Astrocyte (in vitro differentiated cells and primary cell): ENCODE measurements at places on chromosomes 5 and 9. TPM values are rescaled to one million over a fixed set of nuclear protein-coding genes. Genes with fewer than 3 reads are reported as not detected.
A peak's percentile ranks its signal among the peaks of the same experiment; 100 is the strongest.

- no peak for DNase-seq
Observed at GRCh38 chr5:38596981-38597380, 40.5 kb upstream of the LIFR start.

GRCh38 chr9:7117676-7118561 is 360.1 kb downstream of the KDM4C start:
- DNase-seq: no peak

DNA sequence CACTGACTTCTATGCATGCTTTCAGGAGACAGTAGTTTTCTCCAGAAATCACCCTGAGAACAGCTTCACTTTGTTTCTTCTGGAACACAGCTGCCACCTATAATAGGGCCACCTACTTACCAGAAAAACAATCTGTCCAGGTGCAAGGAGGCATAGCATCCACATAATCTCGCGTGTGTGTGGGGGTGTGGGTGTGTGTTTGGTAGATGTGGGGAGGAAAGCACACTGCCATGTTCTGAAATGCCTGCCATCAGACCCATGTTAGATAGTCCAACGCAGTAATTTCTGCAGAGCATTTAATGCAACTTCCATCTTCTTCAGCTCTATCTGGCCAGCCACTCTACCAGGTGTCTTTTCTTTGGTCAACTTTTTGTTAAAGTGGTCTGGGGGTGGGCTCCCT is 102.9 kb downstream of the ACER2 start:
- DNase-seq: no peak

DNA sequence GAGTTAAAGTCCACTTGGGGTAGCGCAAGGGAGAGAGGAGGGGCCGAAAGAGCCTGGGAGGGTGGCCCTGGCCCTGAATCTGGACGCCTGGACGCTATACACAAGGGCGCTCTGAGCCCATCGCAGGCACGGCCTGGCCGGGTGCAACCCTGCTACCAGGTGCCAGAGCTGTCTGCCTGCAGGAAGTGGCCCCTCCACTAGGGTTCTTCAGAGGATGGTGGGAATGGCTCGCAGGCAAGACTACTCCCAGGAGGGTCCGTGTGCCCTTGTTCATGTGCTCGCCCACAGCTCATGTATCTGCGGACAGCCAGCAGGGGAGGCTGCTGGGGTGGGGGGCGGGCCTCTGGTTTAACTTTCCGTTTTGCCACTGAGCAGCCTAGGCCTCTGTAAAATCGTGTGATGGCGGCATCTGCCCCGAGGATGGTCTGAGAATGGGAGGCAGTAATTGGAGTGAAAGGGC is 1.4 kb upstream of the NKD2 start:
- DNase-seq: no peak

- DNase-seq: no peak
Observed at GRCh38 chr5:132662925-132663770, 5.2 kb downstream of the IL13 start.

GRCh38 chr9:72925126-72925789 is 27.6 kb downstream of the ALDH1A1 start:
- DNase-seq: no peak

GRCh38 chr9:129891569-129891968 is 56.3 kb downstream of the USP20 start:
- no peak for DNase-seq

GRCh38 chr9:70081120-70081495 is 37.5 kb downstream of the MAMDC2 start:
- peak; percentile 91 for DNase-seq

DNA sequence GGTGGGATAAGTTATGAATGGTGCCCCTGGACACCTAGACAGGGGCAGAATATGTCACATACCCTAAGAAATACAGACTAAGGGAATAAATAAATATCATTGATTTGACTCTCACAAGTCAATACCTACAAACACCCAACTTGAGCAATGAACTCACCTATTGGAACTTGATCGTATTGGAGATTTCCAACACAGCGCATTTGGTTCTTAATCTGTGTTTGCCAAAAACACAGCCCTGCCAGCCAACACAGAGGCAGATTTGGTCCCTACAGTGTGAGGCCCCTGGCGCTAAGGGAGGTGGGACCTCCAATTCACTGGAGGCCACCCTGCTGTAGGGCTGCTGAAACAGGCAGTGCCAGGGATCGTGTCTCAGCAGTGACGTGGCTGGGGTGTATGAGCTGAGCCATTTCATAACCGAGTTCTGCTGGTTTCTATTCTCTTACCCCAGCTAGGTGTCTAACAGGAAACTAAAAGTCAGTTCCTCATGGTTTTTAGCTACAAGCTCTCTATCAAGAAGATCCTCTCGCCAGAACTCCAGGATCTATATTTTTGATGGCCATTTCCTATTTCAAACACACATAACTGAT is 84.5 kb downstream of the SLC1A1 start:
- DNase-seq: no peak

DNA sequence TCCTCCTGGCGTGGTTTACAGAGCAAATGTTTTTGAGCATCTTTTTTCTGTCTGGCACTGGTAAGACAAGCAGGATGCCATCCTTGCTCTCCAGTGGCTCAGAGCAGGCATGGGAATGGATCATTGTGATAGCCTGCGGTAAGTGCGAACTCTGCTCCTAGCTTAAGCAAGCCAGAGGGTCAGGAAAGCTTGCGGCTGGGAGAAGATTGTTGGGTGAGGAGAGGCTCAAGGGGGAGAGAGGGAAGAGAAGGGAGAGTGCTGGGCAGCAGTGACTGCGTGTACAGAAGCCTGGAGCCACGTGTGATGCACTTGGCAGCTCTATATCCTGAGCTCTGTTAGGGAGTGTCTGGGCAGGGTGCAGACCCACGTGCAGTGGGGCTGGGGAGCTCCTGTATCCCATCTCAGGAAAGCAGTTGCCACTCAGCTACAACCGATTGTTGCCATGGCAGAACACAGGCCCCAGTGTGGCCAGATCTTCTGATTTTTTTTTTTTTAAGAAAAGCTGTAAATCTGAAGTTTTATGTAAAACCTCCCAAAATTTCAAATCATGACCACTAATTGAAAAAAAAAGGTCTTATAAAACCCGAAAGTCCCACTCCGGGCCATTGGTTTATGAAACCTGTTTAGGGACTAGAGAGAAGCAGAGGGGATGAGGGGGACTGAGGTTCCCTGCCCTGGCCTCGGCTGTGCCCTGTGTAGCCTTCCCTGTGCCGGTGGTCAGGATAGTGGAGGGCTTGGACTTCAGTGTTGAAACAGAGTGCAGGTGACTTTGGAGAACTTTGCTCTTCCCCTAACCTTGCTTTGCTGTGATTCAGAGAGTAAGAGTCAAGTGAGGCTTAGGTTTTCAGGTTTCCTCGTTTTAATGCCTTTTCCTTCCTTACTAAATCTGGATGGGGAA is 67.3 kb downstream of the ZNF618 start:
- DNase-seq: no peak

GRCh38 chr9:81079055-81079454 is 610.3 kb downstream of the TLE1 start:
- no peak for DNase-seq

DNA sequence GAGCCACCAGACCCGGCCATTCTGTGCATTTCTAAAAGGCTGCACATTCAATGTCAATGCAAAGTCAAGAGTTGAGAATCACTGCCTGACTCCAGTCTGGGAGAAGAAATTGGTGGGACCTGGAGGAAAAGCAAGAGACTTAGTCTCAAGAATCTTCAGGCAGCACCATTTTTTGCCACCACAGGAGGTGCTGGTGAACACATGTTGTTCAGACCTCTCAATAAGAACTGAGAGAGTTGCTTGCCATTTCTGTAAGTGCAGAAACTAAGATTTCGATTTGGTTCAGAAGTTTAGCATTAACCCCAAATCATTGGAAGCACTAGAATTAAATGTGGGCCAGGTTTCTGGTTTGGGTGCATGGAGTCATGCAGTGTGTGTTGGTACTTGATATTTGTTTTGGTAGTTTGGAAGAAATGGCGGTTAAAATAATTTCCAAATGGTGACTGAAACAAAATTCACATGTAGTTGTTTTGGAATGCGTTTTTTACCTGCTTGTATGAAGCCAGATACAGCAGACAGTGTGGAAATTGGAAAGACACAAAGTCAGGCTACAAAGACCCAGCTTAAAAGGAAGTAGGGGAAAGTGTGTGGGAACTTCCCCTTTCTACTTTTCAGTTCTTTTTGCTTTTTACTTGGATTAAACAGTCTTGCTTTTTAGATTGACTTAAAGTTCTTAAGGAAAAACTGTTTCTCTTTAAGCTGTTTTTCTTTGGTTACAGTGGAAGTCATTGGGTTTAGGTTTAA is 20.4 kb downstream of the PDE8B start:
- DNase-seq: no peak

- no peak for DNase-seq
Observed at GRCh38 chr9:91750343-91750742, 199.7 kb downstream of the ROR2 start.

- DNase-seq: no peak
Observed at GRCh38 chr9:113488071-113488470, 24.5 kb downstream of the RGS3 start.

- DNase-seq: peak; percentile 39
Observed at GRCh38 chr9:114521846-114522245, 16.6 kb upstream of the WHRN start.

GRCh38 chr5:31806561-31806960 is 167.6 kb downstream of the PDZD2 start:
- DNase-seq: no peak

GRCh38 chr5:77129391-77129990 is 42.4 kb upstream of the ZBED3 start:
- DNase-seq: peak; percentile 5

DNA sequence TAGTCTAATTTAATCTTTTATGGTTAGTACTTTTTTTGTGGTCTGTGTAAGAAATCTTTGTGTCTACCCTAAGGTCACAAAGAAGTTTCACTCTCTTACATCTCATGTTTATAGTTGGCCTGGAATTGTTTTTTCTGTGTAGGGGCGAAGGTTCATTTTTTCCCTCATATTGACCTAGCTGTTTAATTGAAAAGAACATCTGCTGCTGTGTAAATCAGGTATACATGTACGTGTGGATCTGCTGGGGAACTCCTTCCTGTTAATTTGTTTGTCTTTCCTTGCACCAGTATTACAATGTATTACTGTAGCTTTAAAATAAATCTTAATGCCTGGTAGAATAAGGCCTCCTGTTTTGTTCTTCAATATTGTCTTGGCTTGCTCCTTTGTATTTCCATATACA is 37.8 kb downstream of the EXOSC2 start:
- DNase-seq: no peak

GRCh38 chr9:69578026-69578425 is 94.1 kb downstream of the APBA1 start:
- DNase-seq: no peak

- no peak for DNase-seq
Observed at GRCh38 chr5:54383225-54383901, 72.1 kb upstream of the HSPB3 start.

GRCh38 chr5:124755041-124755440 is 8.6 kb upstream of the ZNF608 start:
- DNase-seq: no peak

DNA sequence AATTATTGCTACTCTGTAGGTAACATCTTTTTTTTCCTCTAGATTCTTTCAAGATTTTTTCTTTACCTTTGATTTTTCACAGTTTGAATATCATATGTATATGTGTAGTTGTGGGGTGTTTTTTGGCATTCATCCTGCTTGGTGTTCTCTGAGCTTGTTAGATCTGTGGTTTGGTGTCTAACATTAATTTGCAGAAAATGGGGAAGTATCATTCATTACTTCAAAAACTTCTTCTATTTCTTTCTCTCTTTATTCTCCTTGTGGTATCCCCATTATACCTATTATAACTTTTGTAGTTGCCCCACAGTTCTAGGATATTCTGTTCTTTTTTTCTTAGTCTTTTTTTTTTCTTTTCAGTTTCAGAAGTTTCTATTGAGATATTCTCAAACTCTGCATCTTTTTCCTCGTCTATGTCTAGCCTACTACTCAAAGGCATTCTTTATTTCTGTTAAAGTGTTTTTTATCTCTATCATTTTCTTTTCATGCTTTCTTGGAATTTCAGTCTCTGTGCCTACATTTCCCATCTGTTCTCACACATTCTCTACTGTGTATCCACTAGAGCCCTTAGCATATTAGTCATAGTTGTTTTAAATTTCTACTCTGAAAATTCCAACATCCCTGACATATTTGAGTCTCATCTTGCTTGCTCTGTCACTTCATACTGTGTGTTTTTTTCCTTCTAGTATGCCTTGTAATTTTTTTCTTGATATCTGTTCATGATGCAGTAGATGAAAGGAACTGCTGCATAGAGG is 60.1 kb upstream of the GNA14 start:
- DNase-seq: peak; percentile 83

- DNase-seq: no peak
Observed at GRCh38 chr5:140349244-140349643, 2.8 kb upstream of the HBEGF start.

DNA sequence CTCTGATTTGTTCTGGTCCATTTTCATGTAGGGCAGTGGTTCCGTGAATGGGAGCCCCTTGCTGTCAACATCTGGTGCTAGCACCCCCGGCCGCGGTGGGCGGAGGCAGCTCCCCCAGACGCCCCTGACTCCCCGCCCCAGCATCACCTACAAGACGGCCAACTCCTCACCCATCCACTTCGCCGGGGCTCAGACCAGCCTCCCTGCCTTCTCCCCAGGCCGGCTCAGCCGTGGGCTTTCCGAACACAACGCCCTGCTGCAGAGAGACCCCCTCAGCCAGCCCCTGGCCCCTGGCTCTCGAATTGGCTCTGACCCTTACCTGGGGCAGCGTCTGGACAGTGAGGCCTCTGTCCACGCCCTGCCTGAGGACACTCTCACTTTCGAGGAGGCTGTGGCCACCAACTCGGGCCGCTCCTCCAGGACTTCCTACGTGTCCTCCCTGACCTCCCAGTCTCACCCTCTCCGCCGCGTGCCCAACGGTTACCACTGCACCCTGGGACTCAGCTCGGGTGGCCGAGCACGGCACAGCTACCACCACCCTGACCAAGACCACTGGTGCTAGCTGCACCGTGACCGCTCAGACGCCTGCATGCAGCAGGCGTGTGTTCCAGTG is 244.0 kb downstream of the CACNA1B start:
- no peak for DNase-seq

- DNase-seq: no peak
Observed at GRCh38 chr9:94692601-94693000, 33.9 kb upstream of the AOPEP start.

DNA sequence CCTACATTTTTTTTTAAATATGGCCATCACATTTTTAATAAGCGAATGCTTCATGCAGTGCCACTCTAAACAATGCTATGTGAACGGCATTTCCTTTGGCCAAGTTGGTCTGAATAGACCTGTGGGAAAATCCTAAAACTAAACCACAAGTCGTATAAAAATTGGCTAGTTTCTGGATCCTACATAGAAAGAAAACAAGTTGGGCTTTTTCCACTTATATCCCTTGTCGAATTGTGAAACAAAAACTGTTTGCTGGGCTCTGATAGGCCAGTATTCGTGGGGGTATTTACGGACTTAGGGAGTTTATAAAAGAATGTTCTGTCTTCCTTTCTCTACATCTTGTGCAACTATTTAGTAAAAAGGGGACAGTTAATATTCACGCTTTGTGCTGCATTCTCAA is 153.1 kb upstream of the KLF9 start:
- DNase-seq: no peak

GRCh38 chr9:129678844-129679243 is 13.4 kb downstream of the PRRX2 start:
- no peak for DNase-seq

Gene TIMD4
- total RNA-seq: not detected in 2 replicates

Gene TMEM252
- total RNA-seq: not detected in 2 replicates

Gene ACER2
- 6.0 and 7.4 TPM in 2 replicates for total RNA-seq

Gene ARL15
- 29.1 and 30.3 TPM in 2 replicates for total RNA-seq

Gene TMC1
- total RNA-seq: 0.10 TPM in 1 of 2 replicates, not detected in the other

Gene C9orf50
- total RNA-seq: 0.41 TPM in 1 of 2 replicates, not detected in the other

Gene FOXD4
- total RNA-seq: 0.31 and 0.45 TPM in 2 replicates

Gene CD180
- total RNA-seq: not detected in 2 replicates

Gene HTR4
- total RNA-seq: not detected in 2 replicates

Gene SLC35A4
- total RNA-seq: 59.9 and 61.8 TPM in 2 replicates
